ENCODE measurements at places on chromosomes 13 and 19.

DNA sequence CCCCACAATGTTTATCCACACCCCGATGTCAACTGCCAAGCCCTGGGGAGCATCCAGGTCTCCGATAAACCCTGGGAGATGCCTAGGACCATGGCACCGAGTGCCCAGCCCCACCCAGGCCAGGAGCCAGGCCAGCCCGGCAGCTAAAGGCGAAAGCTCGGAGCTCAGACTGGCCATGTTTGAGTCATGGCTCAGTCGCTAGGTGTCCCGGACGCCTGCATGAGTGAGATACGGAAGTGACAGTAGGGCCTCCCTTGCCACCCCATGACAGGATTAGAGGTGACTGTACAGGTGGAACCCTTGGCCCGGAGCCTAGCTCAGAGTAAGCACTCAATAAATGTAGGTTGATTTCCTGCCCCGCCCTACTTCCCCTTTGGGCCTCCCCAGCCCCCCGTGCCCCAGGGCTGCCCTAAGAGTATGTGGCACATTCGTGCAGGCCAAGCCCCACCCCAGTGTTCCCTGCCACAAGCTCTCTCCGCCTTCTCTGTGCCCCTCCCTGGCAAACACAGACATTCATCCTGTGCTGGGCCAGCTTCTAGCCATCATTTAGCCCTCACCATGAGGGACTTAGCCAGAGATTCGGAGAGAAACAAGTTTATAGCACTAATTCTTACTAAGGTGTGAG, 5.8 kb upstream of the TPM4 start:
- peak; percentile 60 for DNase-seq

DNA sequence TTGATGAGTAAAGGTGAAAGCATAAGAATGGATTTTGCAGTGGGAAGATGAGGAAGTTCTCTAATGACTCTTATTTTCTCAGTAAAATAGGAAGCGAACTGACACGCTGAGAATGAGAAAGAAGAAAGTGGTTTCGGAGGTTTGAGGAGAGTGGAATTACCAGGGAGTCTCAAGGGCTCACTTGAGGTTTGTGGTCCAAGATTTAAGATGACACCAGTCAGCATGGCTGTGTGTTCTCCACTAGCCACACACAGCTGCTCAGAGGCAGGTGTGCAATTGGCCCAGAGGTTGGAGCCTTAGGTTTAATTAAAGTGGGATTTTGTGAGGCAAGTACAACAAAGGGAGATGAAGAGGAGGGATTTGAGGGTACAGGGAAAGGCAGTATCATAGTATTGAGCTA, 99.6 kb upstream of the NBEA start:
- DNase-seq = no peak

- DNase-seq = no peak
Observed at GRCh38 chr19:51387924-51388389, at the start of gene LIM2. Gene LIM2, minus strand, starts transcription at chr19:51387974. Its CDS starts 531 bp downstream, at chr19:51387443.

DNA sequence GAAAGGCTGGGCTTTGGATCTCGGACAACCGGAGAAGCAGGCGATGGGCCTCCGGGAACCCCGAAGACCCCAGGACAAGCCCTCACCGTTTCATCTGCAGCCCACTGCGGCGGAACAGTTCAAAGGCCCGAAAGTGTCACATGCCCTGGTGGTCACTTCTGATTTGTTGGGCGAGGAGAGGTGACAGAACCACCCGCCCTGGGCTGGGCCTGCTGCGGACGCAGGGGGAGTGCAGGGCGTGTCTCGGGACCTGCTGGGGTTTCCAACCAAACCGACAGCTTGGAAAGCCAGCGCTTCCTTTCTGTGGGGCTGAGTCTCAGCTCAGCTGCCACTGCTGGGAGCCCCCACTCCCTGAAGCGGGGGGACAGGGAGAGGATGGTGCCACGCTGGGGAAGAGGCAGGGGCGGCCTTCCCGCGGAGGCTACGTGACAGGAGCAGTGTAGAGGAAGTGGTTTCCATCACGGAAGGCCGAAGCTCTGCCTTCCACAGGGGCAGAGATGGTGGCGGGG, 22.8 kb upstream of the ZBTB7A start:
- DNase-seq = no peak

GRCh38 chr13:29954082-29955028, 103.9 kb upstream of the UBL3 start:
- DNase-seq = no peak

DNA sequence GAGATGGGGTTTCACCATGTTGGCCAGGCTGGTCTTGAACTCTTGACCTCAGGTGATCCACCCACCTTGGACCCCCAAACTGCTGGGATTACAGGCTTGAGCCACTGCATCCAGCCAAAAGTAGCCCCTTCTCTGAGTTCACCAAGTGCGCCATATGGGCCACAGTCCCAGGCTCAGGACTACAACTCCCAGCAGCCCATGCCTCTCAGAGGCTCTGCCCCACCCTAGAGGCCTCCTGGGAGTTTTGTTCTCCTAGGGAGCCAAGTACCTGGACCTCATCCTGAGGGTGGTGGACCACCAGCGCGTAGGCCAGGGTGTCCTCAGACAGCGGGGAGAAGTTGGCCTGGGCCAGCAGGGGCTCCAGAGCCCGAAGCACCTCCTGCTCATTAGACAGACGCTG, 18.8 kb downstream of the TMEM143 start:
- no peak for DNase-seq

Measured in DMS153 (cell line).